ENCODE measurements at places on chromosomes 16 and 17. TPM values are rescaled to one million over a fixed set of nuclear protein-coding genes. Genes with fewer than 3 reads are reported as not detected.

SGCA gene
- polyA plus RNA-seq, result 6.0 TPM

KRTAP4-6 gene
- polyA plus RNA-seq, result not detected

GPRC5B gene
- not detected for polyA plus RNA-seq

IRF8 gene
- polyA plus RNA-seq, result 453 TPM

DNA sequence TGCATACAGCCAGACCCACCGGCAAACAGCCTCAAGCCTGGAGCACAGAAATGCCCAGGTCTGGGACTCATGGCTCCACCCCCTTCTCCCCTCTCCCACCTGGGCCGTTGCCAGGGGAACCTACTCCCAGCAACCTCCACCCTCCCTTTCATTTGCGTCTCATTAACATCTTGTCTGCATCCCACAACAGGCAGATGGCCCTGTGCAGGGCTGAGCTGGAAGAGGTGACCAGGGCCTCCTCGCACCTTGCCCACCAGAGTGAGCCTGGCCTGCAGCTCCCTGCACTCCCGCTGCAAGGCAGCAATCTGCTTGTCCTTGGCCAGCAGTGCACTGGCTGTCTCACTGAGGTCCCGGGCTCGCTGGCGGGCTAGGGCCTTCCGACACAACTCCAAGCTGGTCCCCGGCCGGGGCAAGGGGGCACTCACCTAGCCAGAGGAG, 3.3 kb downstream of the TSPOAP1 start:
- DNase-seq, result no peak

DNA sequence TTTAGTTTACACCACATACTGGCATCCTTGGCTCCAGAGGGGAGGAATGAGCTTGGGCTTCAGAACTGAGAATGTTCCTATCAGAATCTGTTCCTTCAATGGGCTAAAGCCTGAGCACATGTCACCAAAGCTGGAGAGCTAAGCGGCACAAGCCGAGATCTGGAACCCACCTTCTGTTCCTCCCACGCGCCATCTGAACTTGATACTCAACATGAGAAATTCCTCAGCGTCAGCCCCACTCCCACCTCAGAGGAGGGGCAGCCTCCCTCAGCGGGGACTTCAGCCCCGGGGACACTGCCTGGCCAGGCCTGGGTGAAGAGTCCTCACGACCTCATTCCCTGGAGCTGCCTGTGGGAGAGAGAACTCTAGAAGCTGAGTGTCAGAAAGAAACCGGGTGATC, 22.8 kb upstream of the SLC47A1 start:
- DNase-seq, result no peak

GRCh38 chr17:56136301-56136700, 17.0 kb upstream of the ANKFN1 start:
- DNase-seq, result no peak

DNA sequence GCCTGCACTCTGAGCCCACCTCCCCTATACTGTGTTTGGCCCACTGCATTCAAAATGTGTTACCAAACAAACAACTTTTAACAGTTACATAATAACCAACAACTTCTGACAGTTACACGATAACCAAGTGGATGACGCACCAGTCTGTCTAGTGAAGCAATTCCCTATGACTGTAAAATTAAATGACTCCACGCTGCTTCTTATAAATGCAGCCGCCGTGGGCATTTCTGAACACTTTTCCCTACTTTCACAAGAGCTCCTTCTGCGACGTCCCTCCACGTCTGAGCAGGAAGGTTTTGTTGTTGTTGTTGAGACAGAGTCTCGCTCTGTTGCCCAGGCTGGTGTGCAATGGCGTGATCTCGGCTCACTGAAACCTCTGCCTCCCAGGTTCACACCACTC, 27.6 kb downstream of the ZNF276 start:
- no peak for DNase-seq

DNA sequence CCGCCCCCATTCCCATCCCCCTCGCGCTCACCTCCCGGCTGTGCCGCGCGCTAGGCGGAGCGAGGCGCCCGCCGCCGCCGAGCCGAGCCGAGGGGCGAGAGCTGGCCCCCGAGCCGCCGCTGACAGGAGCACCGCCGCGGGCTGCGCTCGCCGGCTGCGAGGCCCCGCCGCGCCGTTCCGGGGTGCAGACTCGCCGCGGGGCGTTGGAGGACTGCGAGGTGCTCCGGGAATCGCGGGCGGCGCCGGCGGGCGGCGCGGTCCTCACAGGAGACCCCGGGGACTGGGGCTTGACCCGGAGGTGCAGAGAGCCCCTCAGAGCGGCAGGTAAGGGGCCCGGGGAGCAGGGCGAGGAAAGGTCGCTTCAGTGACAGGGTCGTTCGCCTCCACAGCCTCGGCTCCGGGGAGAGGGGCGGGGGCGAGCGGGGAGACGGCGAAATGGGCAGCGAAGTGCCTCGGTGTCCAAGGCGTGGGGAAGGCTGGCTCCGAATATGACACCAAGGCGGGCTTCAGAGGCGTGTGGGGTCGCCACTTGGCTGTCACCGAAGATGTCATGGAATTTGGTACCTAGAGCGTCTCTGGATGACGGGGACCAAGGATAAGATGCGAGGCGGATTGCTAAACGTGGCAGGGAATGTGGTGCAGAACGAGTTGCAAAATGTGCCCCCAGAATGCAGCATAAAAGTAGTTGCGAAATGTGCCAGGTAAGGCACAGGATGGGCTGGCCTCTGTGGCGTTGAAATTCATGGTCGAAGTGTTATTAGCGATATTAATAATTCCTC, 580 bp downstream of the TANC2 start:
- DNase-seq, result no peak

- DNase-seq, result no peak
These were observed 399.8 kb downstream of the SLC39A11 start for GRCh38 chr17:72692676-72693075.

- DNase-seq, result no peak
These were observed 92.3 kb upstream of the C17orf78 start for GRCh38 chr17:37283414-37283961.

- DNase-seq, result no peak
These were observed 23.9 kb upstream of the DLX3 start for GRCh38 chr17:50018909-50019308.

DNA sequence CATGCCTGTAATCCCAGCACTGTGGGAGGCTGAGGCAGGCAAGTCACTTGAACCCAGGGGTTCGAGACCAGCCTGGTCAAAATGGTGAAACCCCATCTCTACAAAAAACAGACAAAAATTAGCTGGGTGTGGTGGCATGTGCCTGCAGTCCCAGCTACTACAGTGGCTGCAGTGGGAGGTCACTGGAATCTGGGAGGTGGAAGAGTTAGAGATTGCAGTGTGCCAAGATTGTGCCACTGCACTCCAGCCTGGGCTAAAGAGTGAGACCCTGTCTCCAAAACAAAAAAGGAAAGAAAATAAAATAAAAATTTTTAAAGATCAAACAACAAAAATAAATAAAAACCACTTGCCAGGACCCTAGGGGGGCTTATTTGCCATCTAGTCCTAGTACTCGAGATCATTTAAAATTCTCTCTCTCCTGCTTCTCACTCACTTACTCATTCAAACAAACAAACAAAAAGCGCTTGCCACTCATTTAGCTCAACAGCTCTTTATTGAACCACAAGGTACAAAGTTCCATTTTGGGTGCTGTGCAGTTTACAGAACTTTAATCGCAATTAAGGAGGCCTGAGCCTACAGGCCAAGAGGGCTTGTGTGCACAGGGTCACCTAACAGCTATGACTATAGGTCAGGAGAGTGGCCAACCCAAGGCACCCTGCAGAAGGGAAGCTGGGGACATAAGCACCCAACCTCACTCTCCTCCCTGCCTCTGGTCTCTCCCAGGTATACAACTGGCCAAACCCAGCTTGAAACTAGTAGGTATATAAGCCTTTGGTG, 4.4 kb downstream of the CHD9NB start:
- DNase-seq, result no peak

DNA sequence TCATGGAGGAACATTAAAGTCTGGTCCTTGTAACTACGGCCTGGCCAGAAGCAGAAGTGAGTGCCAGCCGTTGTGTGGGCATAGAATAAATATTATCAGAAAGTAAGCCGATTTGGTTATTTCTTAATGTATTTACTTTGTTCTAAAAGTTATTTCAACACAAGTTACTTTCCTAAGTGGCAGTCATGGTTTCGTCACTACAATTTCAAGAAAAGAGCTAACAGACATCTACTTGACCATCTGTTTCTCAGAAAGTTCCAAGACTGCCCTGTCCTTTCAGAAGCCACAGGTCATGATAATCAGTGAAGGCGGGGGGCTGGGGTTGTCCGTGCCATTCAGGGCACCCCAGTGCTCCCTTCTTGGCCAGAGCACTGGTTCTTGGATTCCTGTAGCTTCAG, 14.9 kb upstream of the FASN start:
- no peak for DNase-seq

All from B cell (primary cell).